Glutamatergic neuron (in vitro differentiated cells): ENCODE measurements at places on chromosomes 13 and 19.
A peak's percentile ranks its signal among the peaks of the same experiment; 100 is the strongest.

DNA sequence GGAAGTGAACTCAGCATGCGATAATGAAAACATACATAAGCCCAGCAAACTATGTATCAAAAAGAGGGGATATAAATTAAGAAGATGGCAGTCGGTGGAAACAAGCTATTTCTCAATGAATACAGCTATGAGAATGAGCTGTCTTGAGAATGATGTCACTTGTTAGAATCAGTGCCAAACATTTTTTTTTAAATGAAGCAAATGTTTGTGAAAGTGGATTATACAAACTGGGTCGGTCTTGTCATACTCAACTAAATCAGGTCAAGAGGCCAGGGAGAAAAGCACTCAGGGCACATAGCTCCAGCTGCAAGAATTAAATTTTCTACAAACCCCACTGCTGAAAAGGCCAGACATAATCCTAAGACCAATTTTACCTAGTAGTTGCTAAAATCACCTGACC lies 1048.4 kb downstream of the SLITRK1 start:
- DNase-seq = no peak

- no peak for DNase-seq
Observed at GRCh38 chr19:34500656-34501120, 19.1 kb downstream of the WTIP start.

DNA sequence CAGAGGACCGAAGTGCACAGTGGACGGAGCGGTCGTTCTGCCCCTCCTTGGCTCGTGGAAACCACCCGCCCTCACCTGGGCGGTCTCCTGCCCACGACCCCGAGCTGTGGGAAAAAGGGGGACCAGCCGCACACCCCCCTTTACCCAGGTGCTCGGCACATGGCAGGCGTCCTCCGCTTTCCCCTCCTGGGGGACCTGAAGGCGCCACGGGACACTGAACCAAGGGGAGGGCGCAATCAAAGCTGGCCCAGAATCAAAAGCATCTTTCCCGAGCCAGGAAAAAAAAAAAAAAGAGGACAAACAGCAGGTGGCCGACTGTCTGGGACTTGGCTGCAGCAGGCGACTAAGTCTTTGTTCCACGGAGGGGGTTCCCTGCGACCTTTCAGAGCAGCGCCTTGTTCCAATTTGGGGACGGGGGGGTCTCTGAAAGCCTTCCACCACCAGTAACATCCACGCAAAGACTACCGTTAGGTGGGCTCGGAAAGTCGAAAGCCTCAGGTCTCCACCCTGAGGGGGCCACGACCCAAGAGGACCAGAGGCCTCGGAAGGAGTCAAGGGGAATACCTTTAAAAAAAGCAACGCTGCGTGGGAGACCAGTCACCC lies 1.1 kb downstream of the MBD3 start:
- DNase-seq = no peak

DNA sequence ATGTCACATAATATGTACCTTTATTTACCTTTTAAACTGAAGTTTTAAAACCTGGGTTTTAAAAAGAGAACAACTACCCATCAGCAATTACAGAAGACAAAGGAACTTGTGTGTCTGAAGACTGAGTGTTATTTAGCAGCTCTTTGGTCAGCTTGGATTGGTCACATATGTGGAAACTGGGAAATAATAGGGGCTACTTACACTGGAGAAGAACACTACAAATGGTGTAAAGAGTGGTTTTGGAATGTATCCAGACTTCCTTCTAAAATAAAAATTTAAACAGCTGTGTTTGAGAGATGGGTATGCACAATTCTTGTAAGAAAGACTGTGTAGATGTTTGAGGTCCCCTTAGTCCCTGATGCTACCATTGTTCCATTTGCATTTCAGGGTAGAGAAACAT lies 13.3 kb downstream of the TNFRSF19 start:
- DNase-seq = no peak

- peak; percentile 50 for DNase-seq
Observed at GRCh38 chr19:13795595-13796300, 505 bp downstream of the ZSWIM4 start.

DNA sequence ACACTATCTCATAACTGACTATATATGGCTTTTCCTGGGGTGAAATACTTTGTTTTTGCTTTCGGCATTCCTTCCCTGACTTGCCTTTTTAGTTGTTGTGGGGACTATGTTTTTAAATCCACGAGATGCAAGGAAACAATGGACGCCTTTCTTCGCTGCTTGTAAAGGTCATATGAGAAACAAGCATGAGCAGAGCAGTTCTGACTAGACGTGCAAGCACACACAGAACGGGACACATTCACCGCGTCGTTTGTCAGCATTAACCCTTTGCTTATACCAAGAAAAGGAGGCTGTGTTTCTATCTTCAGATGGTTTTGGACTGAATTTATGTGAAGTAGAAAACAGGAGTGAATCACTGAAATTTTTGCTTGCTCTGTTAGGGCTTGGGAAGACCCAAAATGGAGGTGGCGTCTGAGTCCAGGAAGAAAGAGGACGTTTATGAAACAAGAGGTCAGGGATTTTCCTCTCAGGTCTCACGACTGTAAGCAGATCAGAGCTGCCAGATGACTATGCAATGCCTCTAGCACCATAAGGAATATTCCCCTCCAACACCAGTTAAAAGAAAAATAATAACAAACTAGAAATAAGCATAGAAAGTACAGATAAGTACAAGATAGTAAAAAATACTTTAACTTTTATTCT lies 358.9 kb downstream of the DLEU7 start:
- DNase-seq = no peak

DNA sequence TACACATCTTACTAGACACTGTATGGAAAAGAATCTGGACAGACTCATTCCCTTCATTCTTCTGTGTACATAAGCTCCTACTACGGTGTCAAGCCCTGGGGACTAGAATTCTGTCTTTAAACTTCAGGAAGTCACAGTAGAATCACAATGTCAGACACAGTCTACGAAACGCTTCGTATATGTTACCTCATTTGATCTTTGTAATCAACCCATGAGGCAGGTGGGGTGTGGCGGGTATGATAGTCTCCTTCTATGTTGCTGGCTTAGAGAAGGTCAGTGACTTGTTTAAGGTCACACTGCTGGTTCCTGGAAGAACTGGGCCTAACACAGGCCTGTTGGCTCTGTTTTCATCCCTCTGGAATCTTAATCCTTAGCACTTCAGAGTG lies 32.2 kb upstream of the TPT1 start:
- no peak for DNase-seq

DNA sequence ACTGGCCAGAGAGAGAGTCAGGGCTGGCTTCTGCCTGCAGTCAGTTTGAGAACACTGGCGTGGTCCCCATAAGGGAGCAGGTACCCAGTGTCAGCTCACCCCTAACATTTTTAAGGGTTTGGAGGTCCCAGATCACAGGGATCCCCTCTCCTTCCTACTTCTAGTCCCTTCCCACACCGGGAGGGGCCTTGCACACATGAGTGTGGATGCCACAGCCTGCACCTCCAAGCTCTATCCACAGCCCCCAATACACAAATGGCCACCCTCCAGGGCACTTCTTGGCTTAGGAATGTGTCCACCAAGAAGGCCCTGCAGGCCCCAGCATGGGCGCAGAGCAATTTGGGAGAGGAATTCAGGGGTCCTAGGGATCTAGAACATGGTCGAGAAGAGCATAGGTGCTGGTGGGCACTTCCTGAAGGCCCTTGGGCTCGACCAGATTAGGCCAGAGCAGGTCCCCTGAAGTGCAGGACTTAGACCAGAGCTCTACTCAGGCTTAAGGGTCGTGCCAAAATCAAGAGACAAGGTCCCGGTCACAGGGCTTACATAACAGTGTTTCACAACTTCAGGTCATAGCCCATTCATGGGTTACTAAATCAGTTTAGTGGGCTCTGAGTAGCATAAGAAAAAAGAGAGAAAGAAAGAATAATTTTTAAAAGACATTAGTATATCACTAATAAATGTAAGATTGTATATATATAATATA lies 16.0 kb downstream of the FXYD5 start:
- no peak for DNase-seq
